ENCODE measurements at places on chromosomes 16 and 17.

DNA sequence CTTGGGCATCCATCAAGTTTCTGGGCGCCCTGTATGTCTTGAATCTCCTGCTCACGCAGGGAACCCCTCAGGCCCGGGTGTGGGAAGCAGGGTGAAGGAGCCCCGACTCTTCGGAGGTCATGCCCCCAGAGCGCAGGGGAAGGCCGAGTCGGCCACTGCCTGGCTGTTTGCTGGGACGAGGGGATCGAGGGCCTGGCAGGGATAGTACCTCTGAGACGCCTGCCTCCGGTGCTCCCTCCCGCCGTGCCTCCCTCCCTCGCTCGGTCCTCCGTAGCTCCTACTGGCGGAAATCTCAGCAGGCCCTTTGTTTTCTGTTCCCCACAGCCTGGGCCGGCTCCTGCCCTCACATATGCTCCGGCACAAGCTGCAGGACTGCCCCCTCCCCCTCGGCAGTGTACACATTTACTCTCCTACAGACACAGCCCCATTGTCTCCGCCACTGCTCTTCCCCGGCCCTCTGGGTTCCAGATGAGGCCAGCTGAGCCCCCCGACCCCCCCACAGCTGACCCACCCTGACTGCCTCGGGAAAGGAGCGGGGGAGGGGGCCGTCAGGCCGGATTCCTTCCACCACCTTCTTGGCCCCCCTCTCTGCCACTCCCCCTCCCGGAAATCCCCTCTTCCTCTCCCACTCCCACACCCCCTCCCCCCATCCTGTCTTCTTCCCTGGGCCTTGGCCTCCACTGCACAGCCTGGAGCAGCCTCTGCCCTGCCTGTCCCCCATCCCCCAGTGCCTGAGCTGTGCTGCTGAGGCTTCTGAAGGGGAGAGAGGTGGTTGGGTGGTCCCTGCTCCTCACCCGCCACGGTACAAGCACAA is 1.4 kb downstream of the TRAF4 start:
- DNase-seq: peak; percentile 30

DNA sequence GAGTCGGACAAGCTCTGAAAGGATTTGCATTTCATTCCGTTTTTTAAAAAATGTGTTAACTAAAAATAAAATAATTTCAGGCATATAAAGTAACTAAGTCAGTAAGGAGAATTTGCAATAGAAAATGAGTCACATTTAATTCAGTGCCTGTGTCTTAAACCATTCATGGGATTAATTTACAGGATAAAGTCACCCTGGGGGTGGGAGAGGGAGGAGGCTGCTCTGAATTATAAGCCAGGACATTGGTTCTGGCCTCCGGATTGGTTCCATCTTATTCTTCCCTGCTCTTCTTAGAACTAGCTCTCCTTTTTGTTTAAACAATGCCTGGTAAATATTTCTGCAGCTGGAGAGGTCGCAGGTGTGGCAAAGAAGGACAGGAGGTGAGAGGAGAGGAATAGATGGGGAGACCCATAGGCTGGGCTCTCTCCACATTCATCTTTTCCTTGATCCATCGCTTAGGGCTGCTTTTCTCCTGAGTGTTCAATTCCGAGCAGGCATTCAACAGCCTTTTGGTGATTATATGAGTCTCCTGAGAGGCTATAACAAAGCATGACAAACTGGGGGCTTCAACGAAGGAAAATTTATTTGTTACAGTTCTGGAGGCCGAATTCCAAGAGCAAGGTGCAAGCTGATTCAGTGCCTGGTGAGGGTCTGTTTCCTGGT is 319.2 kb downstream of the PHKB start:
- no peak for DNase-seq

GRCh38 chr16:27531826-27532800 is 17.6 kb downstream of the GTF3C1 start:
- DNase-seq: no peak

GRCh38 chr17:16926571-16927451 is 45.1 kb downstream of the TNFRSF13B start:
- no peak for DNase-seq

- DNase-seq: no peak
Measured at GRCh38 chr17:18038149-18038850, 668 bp downstream of the ATPAF2 start.

DNA sequence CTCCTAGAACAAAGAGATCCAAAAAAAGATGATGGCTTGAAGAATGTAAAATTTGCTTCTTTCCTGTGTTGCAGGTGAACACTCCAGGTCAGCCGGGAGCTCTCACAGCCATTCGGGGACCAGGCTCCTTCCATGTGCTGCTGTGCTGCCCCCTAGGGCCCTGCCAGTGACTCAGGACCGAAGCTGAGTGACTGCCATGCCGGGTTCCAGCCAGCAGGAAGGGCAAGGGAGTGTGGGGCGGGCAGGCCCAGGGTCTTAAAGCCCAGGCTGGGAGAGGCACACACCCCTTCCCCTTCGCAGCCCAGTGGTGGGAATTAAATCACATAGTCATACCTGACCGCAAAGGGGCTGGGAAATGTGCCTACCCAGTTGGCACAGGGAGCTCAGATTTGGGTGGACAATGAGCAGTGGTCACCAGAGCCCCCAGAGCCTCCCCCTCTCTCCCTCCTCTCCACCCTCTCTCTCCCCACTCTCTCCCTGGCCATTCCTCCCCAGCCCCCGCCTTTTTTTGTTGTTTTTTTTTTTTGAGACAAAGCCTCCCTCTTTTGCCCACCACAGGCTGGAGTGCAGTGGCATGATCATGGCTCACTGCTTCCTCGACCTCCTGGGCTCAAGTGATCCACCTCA is 11.5 kb downstream of the EPOP start:
- DNase-seq: no peak

- no peak for DNase-seq
Measured at GRCh38 chr17:74427048-74427762, 4.7 kb upstream of the GPRC5C start.

DNA sequence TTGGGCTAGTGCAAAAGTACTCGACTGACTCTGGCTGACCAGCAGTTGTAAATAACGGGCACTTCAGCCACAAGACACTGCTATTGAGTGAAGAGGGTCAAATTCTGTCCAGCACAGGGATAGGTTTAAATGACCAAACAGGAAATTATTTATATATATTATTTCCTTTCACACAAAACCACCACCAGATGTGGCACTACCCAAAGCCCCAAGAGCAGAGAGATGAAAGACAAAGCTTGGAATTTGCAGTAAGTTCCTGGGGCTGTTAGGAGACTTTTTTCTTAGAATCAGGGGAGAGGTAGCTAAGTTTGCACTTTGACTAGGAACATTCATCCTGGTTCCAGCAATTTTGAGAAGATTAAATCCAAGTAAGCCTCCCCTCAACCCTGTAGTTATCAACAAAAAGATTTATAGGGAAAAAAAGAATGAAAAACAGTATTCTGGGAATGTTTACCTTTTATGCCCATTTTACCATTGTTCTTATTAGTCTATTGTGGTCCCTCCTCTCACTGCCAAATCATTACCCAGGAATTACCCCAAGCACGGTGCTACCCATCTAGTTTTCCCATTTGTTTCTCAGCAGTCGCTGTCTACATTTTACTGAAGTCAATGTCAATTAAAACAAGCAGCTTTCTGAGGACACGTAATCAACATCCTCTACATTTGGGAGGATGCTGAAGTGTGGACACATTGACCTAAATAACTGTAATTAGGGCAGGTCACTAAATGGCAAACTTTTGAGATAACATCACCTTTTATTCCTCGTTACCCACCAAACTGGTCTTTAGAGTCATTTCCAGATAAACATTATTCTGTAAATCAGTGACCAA is 43.5 kb downstream of the GRB7 start:
- no peak for DNase-seq

GRCh38 chr17:39092692-39093230 is 58.7 kb downstream of the PLXDC1 start:
- DNase-seq: no peak

DNA sequence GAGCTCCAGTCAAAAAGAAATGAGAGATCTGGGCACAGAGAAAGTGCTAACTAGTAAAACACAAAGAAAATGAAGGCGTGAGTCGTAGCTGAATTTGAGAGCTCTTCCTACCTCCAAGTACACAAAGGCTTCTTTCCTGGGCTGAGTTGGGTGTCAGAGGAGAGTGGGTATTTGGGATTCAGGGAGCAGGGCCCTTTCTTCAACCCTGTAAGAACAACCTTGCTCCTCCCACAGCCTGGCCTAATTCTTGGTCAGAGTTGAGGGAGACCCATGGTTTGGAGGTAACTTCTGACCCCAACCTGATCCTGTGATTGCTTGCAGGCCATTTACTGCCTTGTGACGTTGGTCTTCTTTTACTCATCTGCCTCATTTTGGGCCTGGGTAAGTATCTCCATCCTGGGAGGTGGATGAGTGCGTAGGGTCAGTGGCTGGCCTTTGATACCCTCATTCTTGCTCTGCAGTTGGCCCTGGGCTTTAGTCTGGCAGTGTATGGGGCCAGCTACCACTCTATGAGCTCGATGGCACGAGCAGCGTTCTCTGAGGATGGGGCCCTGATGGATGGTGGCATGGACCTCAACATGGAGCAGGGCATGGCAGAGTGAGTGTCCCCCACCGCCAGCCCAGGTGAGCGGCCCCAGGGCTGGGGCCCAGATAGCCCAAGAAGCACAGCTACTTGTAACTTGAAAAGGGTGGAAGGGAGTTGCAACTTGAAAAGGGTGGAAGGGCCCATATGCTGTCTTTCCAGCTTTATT is 1.3 kb downstream of the TMEM208 start:
- DNase-seq: no peak

- no peak for DNase-seq
Measured at GRCh38 chr16:59748531-59748930, 1014.4 kb upstream of the GOT2 start.

- DNase-seq: peak; percentile 79
Measured at GRCh38 chr17:7356072-7356549, 1.2 kb downstream of the TMEM95 start.

- no peak for DNase-seq
Measured at GRCh38 chr17:41029633-41030245, at the start of gene KRTAP1-4. KRTAP1-4 (minus strand) TSS chr17:41030195; CDS start chr17:41030078, 117 bp downstream.

GRCh38 chr17:42547001-42547461 is 5.7 kb upstream of the HSD17B1 start:
- DNase-seq: no peak

- DNase-seq: no peak
Measured at GRCh38 chr17:27824176-27824715, 23.9 kb upstream of the NOS2 start.

GRCh38 chr17:41801374-41802271 is 10.1 kb downstream of the P3H4 start:
- DNase-seq: peak; percentile 94

DNA sequence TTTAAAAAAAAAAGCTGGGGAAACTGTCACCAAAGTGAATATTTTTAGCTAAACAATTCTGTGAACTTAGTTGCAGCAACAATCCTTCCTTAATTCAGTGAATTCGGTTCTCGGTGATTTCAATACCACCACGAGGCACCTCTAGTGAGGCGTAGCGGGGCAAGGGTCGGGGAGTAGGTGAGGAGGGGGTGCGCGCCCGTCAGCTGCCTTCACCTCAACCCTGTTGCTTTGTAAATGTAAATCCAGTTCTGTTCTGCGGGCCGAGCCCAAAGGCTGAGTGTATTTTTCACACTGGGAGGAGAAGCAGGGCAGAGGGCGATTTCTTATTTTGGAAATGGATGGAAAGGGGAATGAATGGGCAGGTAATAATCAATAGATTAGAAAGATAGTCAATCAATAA is 17.4 kb downstream of the SALL1 start:
- DNase-seq: no peak

GRCh38 chr16:71230122-71230845 is at the start of gene HYDIN:
HYDIN (minus strand) TSS chr16:71230722; CDS start chr16:71186895, 43,827 bp downstream.
- no peak for DNase-seq

GRCh38 chr16:2846511-2847310 is 11.3 kb downstream of the PRSS22 start:
- DNase-seq: no peak

- no peak for DNase-seq
Measured at GRCh38 chr16:62077998-62078397, 41.8 kb upstream of the CDH8 start.

DNA sequence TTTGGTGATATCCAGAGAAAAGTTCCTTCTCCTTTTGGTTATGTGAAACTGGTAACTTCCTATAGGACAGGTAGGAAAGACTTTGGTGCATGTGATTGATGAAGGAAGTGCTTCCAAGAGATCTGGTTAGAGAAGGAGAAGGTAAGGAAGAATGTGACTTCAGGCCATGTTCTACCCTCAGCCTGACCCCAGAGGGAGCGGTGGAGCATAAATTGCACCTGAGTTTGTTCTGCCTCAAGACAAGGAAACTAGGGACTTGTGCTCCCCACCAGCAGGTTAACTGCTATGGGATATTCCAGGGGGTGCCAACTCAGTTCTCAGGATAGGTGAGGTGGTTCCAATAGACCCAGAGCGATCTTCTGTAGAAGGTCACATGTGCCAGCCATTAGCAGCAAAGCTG is 299.3 kb upstream of the XYLT1 start:
- DNase-seq: no peak

GRCh38 chr16:83882163-83882885 is 16.6 kb upstream of the MLYCD start:
- no peak for DNase-seq

- no peak for DNase-seq
Measured at GRCh38 chr17:82860606-82861392, 21.0 kb upstream of the ZNF750 start.

GRCh38 chr16:8685617-8686016 is 11.2 kb downstream of the ABAT start:
- no peak for DNase-seq

GRCh38 chr17:2202302-2202995 is 101.1 kb downstream of the SMG6 start:
- DNase-seq: no peak

DNA sequence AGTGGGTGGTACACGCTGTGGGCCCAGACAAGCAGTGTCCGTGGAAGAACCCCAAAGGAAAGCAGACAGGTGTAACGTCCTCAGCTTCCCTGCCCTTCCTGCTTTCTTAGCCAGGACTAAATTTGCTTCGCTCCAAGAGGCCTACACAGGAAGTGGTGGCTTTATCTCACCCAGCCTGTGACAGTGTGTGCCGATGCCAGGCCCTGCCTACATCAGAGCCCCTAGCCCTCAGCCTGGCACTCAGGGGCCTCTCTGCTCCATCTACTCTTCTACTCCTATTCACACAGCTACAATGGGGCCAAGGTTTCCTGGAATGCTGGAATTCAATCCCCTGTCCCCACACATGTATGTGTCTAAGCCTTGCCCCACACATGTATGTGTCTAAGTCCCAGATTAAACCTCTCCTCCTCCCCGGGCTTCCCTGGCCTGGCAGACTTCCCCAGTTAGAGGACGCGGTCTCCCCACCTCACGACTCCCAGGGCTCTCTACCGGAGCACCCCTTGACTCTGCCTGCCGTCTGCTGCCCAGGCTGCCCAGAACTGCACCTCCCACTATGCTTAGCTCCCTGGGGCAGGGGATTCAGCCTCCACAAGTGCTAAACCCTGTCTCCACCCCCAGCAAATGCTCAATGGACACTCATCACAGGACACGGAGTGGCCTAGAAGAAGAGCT is 8.2 kb downstream of the PGAP3 start:
- no peak for DNase-seq

DNA sequence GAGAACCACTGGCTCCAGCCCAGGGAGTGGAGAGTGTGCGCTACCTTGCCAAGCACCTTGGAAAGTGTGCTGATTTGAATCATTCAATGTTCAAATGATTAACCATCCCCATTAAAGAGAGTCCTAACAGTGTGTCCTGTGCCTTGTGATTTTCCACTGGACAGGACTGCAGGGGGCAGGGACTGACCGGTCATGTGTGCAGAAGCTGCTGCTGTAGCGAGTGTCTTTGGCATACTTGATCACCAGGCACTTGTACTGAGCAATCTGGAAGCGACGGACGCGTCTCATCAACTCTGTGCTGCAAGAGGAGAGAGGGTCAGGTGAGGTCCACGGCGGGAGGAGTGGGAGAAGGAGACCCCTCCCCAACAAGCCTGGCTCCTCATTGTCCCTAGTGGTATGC is 2.0 kb downstream of the TK1 start:
- DNase-seq: no peak
